ENCODE measurements at places on chromosomes 11 and 22.

GRCh38 chr11:63660972-63661371, 10.2 kb downstream of the ATL3 start:
- DNase-seq: no peak

- peak; percentile 76 for DNase-seq
These were observed 6.8 kb downstream of the ST14 start for GRCh38 chr11:130166457-130166784.

GRCh38 chr11:110896358-110896757, 184.1 kb upstream of the ARHGAP20 start:
- DNase-seq: peak; percentile 68

DNA sequence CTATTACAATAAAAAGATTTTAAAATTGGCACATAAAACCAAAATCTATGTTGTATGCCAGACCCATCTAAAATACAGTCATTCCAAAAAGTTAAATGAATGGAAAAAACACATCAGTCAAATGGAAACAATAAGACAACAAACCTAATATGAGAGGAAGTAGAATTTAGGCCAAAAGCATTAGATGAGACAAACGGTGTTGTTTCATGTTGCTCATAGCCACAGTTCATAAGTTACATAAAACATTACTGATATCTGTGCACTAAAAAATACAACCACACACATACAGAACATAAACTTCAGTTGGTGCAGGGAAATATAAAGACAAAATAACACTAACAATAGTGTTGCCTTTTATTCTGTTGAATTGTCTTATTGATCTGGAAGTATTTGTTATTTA, 661.9 kb downstream of the CNTN5 start:
- DNase-seq: no peak

Measured in fibroblast of gingiva (primary cell).